HFF-Myc (cell line): ENCODE measurements at places on chromosomes 5 and 9.

DNA sequence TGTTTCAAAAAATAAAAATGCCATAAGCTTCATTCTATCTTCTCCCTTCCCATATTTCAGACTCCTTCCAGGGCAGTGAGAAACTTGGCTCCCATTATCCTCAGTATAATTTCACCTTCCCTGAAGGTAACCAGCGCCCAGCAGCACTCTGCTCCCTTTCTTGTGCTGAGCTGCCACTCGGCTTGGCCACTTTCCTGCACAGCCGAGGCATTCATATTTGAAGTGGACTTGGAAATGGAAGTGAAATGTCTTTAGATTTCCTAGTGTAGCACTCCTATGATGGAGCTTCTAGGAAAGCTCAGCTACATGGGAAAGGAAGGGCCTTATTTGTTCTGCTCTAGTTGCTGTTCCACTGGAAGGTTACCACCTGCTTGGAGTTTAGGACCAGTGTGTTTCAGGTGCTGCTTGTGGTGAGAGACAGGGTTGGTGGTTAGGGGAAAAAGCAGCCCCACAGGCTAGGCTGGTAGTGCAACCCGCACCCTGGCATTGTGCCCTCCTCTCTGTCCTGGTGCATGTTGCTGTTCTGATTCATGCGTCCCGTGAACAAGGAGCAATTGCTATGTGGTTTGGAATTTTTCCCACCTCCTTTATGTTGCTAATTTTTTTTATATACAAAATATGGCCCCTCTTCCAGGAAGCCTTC is 53.8 kb downstream of the RAD23B start:
- DNase-seq: no peak

GRCh38 chr9:2576631-2577030 is 45.0 kb upstream of the VLDLR start:
- no peak for DNase-seq

DNA sequence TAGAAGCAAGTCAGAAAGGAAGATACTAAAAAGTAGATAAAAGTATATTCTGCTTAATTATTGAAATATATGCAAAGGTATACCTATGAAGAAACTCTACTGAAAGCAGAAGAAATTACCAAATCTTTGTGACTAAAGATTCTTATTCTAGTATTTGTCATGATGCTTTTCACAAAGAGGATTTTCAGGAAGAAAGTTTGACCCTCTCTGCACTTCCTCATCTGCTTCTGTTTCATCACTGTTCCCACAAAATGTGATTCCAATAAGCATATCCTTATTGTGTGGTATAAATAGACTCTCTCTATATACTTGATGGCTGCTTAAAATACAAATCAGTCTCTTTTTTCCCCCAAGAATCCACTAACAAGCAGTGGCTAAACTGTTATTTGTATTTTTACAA is 2139.6 kb upstream of the ACO1 start:
- no peak for DNase-seq

DNA sequence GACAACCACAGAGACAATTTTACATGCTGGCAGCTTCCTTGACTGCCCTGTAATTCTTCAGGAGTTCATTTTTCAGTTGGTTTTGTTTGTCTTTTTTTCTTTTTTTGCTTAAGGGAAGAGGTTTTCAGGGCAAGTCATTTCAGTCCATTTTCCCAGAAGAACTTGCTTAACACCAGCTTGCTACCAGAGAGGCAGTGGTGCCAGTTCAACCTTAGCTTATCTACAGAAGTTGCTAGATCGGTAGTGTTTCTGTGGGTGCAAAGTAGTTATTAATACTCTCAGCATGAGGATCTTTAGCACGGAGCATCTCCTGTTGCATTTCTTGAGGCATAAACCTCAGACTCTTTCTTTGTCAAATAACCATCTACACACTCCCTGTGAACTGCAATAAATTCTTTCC is 1.1 kb downstream of the SPEF2 start:
- DNase-seq: no peak

GRCh38 chr9:114259798-114260523 is 62.9 kb upstream of the ORM1 start:
- no peak for DNase-seq

GRCh38 chr5:111004291-111004690 is 67.2 kb upstream of the TSLP start:
- DNase-seq: no peak

- DNase-seq: no peak
Observed at GRCh38 chr5:116858705-116859333, 284.2 kb upstream of the SEMA6A start.

DNA sequence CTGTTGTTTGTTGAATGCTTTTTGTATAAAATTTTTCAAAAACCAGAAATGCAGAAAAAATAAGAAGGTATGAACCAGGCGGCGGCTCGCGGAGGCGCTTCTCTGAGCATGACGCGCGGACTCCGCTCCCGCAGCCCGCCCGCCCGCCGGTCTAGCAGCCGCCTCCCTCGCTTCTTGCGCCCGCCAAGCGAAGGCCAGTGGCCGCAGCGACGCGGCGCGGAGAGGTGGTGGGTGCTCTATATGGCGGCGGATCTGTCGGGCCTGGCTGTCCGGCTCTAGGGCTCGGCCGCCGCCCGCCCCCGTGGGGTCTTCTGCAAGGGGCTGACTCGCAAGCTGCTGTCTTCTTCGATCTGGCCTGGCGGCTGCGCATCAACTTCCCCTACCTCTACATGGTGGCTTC is 93.8 kb downstream of the ANKRD18A start:
- DNase-seq: no peak
